Left lung (tissue), 14 donors: ENCODE measurements at places on chromosomes 5 and 9. TPM values are rescaled to one million over a fixed set of nuclear protein-coding genes. Genes with fewer than 3 reads are reported as not detected.

Gene PRRX2
- polyA plus RNA-seq: 0.89 TPM

GRCh38 chr5:166123717-166124116, 2167.7 kb upstream of the WWC1 start:
- H3K27me3 ChIP-seq: no peaks in the 10 kb centered on the region
- no peaks in the 10 kb centered on the region for H3K4me1 ChIP-seq
- H3K36me3 ChIP-seq: no peaks in the 10 kb centered on the region

GRCh38 chr9:19809422-19810269, 20.8 kb upstream of the SLC24A2 start:
- DNase-seq: no peak
- no peak overlapping the region for H3K27ac ChIP-seq
- H3K4me3 ChIP-seq: no peak overlapping the region
- H3K27me3 ChIP-seq: no peaks in the 10 kb centered on the region

GRCh38 chr9:20216438-20216837, 405.9 kb downstream of the MLLT3 start:
- H3K36me3 ChIP-seq: no peaks in the 10 kb centered on the region
- no peaks in the 10 kb centered on the region for H3K4me1 ChIP-seq
- no peak overlapping the region for H3K4me3 ChIP-seq
- no peak for DNase-seq
- H3K27ac ChIP-seq: no peak overlapping the region
- no peaks in the 10 kb centered on the region for H3K27me3 ChIP-seq

GRCh38 chr9:114027863-114028465, 50.1 kb downstream of the AMBP start:
- H3K4me1 ChIP-seq: no peaks in the 10 kb centered on the region
- H3K4me3 ChIP-seq: no peak overlapping the region
- no peaks in the 10 kb centered on the region for H3K36me3 ChIP-seq
